H9 (cell line): ENCODE measurements at places on chromosomes 7 and 10. TPM values are rescaled to one million over a fixed set of nuclear protein-coding genes. Genes with fewer than 3 reads are reported as not detected.

The CALML3 gene
- total RNA-seq: not detected in 2 replicates

The FAM131B gene
- total RNA-seq: 17.3 and 18.5 TPM in 2 replicates

The GPR15LG gene
- not detected in 2 replicates for total RNA-seq

The LEP gene
- total RNA-seq: not detected in 2 replicates

The FAM20C gene
- 57.2 and 62.6 TPM in 2 replicates for total RNA-seq

The TWIST1 gene
- not detected in 2 replicates for total RNA-seq

The VSTM4 gene
- total RNA-seq: 0.35 and 0.44 TPM in 2 replicates

The FAM25G gene
- not detected in 2 replicates for total RNA-seq

The TFPI2 gene
- 3.8 and 4.4 TPM in 2 replicates for total RNA-seq

The NANOS1 gene
- 4.5 and 5.5 TPM in 2 replicates for total RNA-seq

GRCh38 chr7:44451123-44451522, 39.3 kb downstream of the NUDCD3 start:
- H3K36me3 ChIP-seq: no peaks in the 10 kb centered on the region; the same call in 1 of the 2 replicates
- H3K27me3 ChIP-seq: no peaks in the 10 kb centered on the region
- DNase-seq: no peak
- H3K27ac ChIP-seq: no peak overlapping the region
- no peaks in the 10 kb centered on the region for H3K4me1 ChIP-seq

DNA sequence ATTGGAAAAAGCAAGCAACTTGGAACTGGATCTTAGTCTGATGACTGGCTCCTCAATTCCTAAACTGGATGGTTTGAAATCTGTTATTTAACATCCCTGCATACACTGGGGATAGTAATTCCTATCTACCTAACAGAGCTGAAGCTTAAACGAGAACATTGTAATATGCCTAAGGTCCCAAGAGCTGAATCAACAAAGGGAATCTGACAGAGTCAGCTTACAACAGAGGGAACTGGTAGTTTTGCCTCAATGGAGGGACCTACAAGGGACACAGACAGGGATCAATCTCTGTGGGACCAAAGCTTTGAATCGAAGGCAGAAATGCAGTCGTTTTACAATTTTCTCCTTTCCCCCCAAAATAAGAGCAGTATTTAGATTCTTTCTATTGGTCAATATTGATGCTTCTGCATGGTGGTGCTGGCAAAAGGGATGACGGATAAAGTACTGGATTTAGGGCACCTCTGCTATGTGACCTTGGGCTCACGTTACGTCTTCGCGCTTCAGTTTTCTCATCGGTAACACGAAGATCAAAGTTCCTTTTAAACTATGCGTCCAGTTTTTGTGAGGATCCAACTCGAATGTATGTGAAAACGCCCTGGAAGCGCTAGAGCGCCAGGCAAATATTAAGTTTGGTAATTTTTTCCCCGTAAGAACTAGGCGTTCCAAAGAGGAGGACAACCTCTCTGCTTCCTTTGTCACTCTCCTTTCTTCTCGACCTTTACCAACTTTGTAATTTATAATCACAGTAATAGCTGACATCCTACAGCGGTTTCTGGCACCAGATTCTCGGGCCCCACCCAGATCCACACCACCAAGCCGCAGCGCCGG, 1.1 kb downstream of the ACTR1A start:
- peaks cover 4% of the 10 kb centered on the region; the same call in 1 of the 2 replicates for H3K27me3 ChIP-seq
- no peak overlapping the region for H3K4me3 ChIP-seq
- no peak for DNase-seq

DNA sequence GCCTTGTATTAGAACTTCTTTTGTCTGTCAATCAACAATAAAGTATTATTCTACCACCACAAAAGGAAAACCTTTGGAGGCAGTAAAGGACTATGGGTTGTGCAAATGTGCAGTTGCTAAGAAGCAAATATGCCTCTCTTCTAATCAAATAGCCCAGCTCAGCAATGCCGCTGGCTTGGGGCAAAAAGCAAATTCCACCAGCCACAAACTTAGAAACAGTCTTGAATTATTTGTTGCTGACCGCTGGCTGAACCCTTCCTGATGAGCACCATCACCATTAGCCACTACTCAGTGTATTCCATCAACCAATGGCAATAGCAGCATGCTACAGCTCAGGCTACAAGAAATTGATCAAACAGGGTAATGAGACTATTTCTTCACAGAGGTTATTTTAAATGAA, 51.0 kb downstream of the SKAP2 start:
- no peaks in the 10 kb centered on the region for H3K36me3 ChIP-seq
- no peak for DNase-seq
- no peak overlapping the region for H3K4me3 ChIP-seq
- H3K27me3 ChIP-seq: no peaks in the 10 kb centered on the region
- H3K27ac ChIP-seq: no peak overlapping the region
- no peaks in the 10 kb centered on the region for H3K4me1 ChIP-seq

GRCh38 chr7:4208086-4208485, 474.0 kb upstream of the FOXK1 start:
- H3K4me1 ChIP-seq: no peaks in the 10 kb centered on the region
- H3K36me3 ChIP-seq: no peaks in the 10 kb centered on the region
- H3K27me3 ChIP-seq: no peaks in the 10 kb centered on the region
- no peak for DNase-seq
- no peak overlapping the region for H3K27ac ChIP-seq

DNA sequence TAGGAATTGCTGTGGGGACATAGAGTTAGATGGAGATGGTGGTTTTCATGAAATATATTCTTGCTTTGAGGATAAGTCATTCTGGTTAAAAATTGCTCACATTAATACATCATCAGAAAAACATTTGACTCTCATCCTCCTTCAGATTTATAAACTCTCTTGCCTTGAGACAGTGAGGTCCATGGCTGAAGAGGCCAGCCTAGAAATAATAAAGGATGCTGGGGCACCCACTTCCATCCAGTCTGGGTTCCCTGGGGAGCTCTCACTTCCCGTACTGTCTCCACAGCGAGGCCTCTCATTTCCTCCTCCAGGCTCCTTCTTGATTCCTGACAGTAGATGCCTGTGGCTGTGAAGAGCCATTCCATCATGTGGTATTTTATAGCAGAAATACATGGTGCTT, 73.3 kb upstream of the PRKG1 start:
- no peak overlapping the region for H3K27ac ChIP-seq
- no peak overlapping the region for H3K4me3 ChIP-seq
- DNase-seq: no peak

DNA sequence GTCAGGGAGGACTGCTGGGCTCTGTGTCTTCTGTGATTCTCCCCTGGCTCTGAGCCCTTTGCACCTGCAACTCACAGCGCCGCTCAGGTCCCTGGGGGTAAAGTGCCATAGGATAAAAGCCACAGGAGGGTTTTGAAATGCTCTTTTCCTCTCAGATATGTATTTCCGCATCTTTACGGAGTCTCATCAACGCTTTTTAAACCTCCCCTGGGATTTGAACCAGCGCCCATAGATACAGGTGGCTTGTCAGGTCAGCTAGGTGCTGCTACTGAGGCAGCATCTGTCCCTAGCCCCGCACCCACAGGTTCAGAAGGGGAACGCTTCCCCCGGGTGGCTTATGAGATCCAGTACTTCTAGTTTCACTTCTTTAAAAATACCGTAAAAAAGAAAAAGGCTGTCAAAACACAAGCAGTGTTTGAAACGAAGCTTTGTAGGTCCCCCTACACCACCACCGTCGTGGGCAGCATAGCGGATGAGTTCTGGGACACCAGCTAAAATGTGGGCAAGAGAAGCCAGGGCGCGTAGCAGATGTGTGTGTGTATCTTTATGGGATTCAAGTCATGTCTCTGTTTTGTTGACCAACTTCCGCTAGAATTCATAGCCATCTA, 173.5 kb downstream of the CUX1 start:
- H3K27ac ChIP-seq: no peak overlapping the region
- no peaks in the 10 kb centered on the region for H3K27me3 ChIP-seq
- DNase-seq: no peak
- peaks cover 5% of the 10 kb centered on the region; the same call in 2 of the 3 replicates for H3K36me3 ChIP-seq
- no peak overlapping the region for H3K4me3 ChIP-seq

GRCh38 chr7:3043544-3044371, at the start of gene CARD11:
CARD11 (minus strand) TSS chr7:3043867; CDS start chr7:2958506, 85,361 bp downstream.
- H3K4me1 ChIP-seq: no peaks in the 10 kb centered on the region; the same call in 1 of the 2 replicates
- peak within 1 kb of the TSS; percentile 72 for H3K4me3 ChIP-seq
- peak; percentile 49 for DNase-seq
- H3K36me3 ChIP-seq: peaks cover 6% of the 10 kb centered on the region; the same call in 1 of the 2 replicates
- no peak within 1 kb of the TSS for H3K27ac ChIP-seq

DNA sequence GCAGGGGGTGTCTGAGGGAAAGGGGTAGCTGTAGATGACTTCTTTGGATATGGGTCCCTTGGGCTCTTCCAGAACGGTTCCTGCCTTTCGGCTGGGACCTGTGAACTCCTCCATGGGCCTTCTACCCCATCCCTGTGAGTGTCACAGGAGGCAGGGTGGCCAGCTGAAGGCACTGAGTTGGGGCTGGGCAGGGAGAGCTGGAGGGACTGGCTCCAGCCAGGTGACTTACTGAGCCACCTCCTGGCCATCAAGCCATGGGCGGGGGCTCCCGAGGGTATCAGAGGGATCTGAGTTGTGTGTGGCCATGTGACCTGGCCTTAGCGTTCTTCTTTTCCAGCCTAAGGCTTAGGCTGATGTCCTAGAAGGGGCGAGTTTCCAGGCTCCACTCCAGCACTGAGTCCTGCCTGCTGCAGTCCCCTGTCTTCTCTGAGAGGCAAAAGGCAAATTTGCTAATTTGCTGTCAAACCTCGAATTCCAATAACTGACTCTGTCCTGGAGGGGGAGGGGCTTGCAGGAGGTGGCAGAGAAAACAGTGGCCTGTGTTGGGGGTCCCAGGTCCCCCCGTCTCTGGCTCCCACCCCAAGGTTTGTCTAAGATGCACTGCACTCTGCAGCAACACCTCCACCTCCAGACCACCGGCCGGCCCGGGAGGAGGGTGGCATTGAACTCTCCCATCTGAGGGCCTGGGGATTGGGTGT, 27.2 kb downstream of the ADCYAP1R1 start:
- H3K36me3 ChIP-seq: no peaks in the 10 kb centered on the region
- H3K4me3 ChIP-seq: no peak overlapping the region
- H3K27me3 ChIP-seq: no peaks in the 10 kb centered on the region

DNA sequence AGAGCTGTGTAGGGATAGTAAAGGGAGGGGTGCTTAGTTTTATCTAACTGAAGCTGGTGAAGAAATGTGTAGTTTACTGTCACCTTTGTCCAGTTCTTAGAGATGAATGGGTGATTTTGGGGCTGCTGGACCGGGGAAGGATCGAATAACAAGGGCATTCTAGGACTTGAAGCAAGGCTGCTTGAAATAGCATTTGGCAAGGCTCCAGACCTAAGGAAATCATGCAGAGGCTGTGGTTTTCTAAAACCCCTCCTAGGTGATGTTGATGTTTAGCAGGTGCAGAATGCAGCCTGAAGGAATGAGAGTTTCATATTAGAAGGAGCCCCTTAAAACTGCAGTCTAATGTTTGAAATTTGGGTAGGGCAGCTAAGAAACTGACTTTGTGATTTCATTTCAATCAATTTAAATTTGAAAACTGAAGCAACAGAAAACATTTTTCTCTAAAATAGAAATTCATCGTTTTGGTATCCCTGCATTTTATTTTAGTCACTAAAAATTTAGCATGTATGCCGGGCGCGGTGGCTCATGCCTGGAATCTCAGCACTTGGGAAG, 68.5 kb downstream of the TET1 start:
- no peak overlapping the region for H3K27ac ChIP-seq
- no peak overlapping the region for H3K4me3 ChIP-seq
- peaks cover 9% of the 10 kb centered on the region; the same call in 2 of the 3 replicates for H3K36me3 ChIP-seq

DNA sequence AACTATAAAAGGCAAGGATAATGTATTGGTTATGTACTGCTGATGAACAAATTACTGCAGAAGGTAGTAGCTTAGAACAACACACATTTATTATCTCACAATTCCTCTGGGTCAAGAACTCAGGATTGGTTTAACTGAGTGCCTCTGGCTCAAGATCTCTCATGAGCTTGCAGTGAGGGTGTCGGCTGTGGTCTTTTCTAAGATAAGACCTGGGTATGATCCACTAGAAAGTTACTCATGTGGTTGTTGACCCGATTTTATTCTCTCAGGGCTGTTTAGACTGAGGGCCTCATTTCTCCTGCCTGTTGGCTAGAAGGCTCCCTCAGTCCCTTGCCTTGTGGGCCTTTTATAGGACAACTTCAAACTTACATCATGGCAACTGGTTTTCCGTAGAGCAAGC, 86.7 kb downstream of the VWDE start:
- H3K27me3 ChIP-seq: no peaks in the 10 kb centered on the region
- no peak for DNase-seq
- H3K27ac ChIP-seq: no peak overlapping the region

GRCh38 chr10:131444286-131444685, 132.8 kb upstream of the TCERG1L start:
- no peak overlapping the region for H3K4me3 ChIP-seq
- no peaks in the 10 kb centered on the region for H3K4me1 ChIP-seq
- no peaks in the 10 kb centered on the region for H3K27me3 ChIP-seq
- no peaks in the 10 kb centered on the region for H3K36me3 ChIP-seq

GRCh38 chr10:86579883-86580520, 58.4 kb upstream of the WAPL start:
- no peaks in the 10 kb centered on the region for H3K27me3 ChIP-seq
- no peak overlapping the region for H3K4me3 ChIP-seq
- no peak overlapping the region for H3K27ac ChIP-seq
- H3K4me1 ChIP-seq: no peaks in the 10 kb centered on the region

DNA sequence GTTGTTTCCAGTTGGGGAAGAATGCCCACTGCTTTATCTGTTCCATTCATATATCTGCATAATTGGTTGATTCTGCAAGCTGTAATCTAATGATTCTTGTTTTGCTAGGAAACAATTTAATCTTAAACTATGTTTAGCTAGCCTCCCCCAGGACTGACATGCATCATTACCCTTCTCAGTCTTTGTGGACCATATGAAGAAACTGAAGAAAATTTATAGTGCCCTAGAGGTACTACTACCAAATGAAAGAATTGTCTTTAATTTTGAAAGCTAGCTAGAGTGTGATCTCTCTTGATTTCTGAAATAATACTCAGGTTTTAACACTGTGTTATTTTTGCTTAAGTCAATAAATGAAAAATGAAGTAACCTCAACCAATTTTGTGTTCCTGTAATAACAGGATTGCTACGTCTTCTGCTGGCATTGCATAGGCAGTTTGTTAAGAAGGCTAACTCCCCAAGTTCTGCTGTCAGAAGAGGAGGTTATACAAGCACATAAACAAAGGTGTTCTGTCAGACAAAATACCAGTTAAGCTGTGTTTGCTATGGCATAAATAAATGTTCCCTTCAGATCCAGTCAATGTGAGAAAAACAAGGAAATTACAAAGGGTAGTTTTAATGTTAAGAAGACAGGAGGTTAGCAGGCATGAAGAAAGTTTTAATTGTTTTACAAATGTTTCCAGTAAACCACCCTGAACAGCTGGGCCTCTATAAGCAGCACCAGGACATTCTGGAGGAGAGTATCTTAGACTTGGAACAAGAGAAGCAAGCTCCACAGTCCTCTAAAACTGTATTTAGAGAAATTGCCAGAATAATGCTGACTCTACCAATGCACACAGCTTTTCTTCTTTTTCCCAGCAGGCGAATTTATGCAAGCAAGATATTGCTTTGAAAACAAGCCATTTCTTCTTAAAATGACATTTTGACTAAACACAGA, 90.3 kb upstream of the CTTNBP2 start:
- H3K27me3 ChIP-seq: no peaks in the 10 kb centered on the region
- peaks cover 8% of the 10 kb centered on the region; the same call in 1 of the 2 replicates for H3K4me1 ChIP-seq
- no peak overlapping the region for H3K27ac ChIP-seq
- no peaks in the 10 kb centered on the region; the same call in 2 of the 3 replicates for H3K36me3 ChIP-seq
- no peak overlapping the region for H3K4me3 ChIP-seq

GRCh38 chr7:134770676-134771075, 8.8 kb upstream of the CALD1 start:
- no peak overlapping the region for H3K4me3 ChIP-seq
- H3K27ac ChIP-seq: no peak overlapping the region
- no peaks in the 10 kb centered on the region for H3K4me1 ChIP-seq
- H3K27me3 ChIP-seq: no peaks in the 10 kb centered on the region
- no peak for DNase-seq
